ENCODE measurements at places on chromosomes 3 and 15.

GRCh38 chr15:71290881-71291635 lies 175.8 kb downstream of the THSD4 start:
- no peak for DNase-seq

DNA sequence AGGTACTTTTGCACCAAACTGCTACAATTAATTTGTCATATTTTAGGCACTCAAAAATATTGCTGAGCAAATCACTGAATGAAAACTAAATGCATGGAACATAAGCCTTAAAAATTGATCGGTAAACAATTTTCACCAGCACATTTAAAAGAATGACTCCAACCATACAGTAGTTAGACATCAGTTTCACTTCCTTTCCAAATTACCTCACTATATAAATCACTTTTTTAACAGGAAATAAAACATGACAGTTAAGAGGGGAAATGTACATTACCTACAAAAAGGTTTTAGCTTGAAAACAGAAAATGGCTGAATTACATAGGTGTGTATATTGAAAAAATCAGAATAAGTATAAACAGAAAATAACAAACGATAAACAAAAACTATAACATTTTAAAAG lies 108.4 kb downstream of the SERPINI1 start:
- no peak for DNase-seq

DNA sequence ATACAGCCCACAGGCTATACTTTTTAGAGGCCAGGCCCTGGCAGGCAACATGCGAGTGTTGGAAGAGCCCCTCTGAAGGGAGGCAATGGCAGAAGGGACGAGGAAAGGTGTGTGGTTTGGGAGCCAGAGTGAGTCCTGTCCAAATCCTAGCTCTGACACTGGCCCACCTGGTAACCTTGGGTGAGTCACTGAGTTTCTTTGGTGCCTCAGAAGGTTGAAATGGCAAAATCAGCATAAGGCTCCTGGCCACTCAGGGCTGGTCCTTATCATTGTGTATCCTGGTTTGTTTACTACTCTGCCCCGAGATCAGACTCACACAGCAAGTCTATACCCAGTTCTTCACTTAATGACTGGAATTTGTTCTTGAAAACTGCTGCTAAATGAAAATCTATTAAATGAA lies 71.4 kb upstream of the TLE3 start:
- no peak for DNase-seq

DNA sequence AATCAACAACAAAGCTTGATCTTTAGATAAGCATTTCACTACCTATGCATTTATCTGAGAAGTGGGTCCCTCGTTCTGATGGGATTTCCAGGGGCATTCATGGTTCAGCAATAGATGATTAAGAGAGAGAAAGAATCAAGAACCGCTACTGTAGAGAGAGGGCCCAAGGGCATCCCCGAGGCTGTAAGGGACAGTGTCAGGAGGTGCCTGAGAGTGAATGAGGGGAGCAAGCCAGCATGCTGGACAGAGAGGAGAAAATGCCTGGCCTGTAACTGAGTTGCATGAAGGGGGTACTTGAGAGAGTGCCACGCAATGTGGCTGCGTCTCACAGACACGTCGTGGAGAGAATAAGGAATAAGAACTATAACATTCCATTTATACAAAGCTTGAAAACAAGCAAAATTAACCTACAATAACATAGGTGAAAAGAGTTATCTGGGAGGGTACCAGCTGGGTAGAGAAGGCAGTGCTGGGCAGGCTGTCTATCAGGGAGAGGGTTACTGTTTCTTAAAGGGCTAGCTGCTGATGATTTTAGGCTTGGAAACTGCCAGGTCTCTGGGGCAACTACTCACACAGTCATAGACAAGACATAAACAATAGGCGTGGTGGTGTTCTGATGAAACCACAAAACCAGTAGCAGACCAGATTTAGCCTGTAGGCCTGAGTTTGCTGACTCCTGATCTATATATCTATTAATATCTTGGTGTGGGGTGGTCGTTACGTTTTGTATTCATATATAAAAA lies 374.6 kb upstream of the CFAP20DC start:
- DNase-seq, result no peak

DNA sequence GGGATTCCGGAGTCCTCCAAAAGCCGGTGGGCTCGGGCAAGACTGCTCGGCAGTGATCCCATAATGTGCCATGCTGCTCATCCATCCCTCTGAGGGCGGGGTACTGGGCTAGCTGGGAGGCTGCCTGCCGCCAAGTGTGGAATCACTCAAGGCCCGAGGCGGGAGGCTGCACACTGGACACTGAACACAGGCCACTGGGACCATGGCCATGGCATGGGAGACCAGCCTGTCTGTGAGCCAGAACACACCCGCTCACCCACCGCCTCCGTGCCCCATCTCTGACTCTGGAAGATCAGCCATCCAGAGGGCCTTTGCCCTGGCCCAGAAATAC lies 1.4 kb downstream of the C3orf22 start:
- DNase-seq, result no peak

DNA sequence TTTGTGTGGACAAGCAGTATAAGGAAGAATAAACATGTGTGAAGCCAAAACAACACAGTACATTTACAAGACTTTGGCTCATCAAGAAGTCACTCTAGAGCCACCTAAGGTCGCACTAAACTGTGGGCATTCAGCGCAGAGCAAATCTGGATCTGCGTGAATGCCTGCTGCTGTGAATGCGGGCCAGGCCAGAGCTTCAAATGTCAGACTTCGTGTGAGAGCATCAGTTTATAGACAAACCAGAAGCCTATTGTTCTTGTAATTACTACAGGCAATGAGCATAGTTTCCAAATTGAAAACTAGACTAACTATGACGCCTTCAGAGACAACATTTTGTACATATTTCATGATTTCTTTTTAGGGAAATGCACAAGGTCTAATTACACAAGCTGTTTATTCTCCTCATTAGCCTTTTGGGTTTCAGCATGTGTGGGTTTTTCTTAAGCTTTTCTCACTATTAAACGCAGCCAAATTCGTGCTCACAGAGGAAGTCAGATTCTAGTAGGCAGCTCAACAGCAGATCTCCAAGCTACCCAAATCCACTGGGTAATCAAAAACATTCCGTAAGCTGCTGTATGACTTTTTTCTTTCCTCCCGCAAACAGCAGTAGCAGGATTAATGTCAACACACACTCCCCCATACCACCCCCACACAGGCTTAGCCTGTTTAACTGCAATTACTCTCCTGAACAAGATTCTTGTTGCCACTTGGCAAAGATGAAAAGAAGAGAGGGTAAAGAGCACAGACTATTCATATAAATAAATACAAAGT lies 84.5 kb upstream of the SETMAR start:
- no peak for DNase-seq

DNA sequence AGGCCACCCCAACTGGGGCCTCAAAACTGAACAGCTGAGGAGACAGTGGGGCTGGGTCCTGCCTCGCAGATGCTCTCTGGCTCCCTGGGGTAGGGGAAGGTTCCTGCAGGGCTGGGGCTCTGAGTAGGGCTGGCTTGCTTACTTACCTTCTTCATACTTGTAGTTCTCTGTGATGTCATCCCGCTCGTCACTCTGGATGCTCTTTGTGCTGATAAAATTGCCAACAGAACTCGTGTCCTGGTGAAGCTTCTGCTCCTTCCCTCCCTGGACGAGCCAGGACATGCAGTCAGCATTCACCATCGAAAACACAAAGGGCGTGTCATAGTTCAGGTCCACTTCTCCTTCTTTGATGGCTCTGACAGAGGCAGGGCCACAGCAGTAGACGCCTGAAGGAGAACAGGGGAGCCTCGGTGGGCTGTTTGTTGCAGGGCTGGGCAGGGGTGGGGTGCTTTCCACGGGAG lies 17.9 kb upstream of the EPB42 start:
- no peak for DNase-seq

- DNase-seq, result no peak
These were observed 66.1 kb downstream of the FBLN2 start for GRCh38 chr3:13615019-13615528.

DNA sequence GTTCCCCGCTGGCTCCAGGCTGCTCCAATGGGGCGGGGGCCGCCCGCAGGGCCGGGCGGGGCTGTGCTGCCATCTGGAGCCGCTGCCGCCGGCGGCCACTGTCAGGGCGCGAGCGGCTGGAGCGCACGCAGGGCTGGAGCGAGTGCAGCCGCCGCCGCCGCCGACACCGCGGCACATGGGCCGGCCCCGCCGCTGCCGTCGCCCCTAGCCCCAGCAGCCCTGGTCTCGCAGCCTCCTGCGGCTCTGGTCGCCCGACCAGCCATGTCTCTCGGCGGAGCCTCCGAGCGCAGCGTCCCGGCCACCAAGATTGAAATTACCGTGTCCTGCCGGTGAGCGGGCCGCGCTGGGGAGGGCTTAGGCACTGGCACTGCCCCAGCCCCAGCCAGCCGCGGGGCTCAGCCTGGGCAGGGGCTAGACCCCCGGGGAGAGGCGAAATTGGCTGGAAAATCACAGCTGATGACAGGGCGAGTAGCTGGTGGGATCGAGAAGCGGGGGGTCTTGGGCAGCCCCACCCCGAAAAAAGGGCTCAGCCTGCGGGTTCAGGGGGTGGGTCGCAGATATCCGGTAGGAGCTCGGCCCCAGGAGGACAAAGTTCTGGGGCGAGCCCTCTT lies at the start of gene CPNE9:
TSS of gene CPNE9 (plus strand) at position 98 of the 611 bp plus-strand sequence. CDS start at position 262, 164 bp downstream.
- no peak for DNase-seq

DNA sequence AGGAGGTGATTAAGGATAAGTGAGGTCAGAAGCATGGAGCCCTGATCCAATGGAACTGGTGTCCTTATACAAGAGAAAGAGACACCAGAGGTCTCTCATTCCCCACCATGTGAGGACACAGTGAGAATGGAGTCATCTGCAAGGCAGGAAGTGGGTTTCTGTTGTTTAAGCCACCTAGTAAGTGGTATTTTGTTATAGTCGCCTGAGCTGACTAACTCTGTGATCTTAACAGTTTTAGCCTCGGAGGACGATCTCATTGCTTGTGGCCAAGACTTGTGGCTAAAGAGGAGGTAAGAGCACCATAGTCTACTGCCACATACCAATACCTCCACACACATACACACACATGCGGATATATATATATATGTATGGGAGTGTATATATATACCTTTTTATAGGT lies 73.8 kb downstream of the MCTP2 start:
- no peak for DNase-seq

- DNase-seq, result no peak
These were observed 189.2 kb downstream of the ECT2 start for GRCh38 chr3:172939651-172940293.

GRCh38 chr3:31710123-31710803 lies 177.5 kb downstream of the STT3B start:
- DNase-seq, result no peak

GRCh38 chr15:78915341-78916087 lies 29.3 kb downstream of the CTSH start:
- no peak for DNase-seq

- no peak for DNase-seq
These were observed 485.2 kb upstream of the PROK2 start for GRCh38 chr3:72270072-72270681.

DNA sequence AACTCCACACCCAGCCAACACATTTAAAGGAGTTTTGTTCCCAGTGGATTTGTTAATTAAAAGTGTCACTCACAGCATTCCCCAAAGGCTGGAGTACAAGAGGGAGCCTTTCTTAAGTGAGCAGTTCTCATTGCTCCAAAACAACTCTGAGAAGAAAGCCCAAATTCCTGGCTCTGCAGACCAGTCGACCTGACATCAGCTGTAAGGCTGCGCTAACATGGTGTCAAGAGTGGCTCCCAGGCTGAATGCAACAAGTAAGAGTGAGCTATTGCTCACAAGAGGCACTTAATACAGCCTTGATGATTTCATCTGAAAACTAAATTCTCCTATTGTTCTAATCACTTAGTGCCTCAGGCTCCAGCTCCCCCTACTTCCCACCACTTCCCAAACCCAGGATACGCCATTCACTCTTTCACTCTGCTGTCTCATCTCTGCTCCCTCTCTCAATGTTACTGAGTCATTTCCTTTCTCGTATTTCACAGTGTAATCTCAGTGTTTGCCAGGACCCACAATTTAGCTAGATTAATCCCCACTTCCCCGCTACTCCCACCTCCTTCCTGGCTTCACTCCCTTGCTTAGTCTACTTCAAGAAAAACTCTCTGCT lies 81.8 kb downstream of the WWTR1 start:
- no peak for DNase-seq

All from memory B cell (primary cell).